ENCODE measurements at places on chromosomes 4 and X.

DNA sequence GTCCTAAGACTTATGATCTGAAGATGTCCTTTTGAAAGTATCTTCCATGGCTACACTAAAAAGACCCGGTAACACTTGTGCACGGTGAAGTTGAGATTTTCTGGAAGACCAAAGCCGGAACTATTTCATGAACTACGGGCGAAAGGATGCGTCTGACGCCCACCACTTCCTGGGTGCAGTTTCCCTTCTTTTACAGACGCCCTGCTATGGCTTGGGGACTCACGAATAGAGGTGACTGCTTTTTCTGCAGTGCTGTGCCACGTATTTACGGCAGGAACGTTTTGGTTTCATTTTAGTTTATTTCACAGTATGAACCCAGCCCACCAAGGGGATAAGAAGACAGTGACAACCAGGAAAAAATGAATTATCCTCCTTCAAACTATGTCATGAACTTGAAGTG, 180.4 kb downstream of the AFAP1 start:
- peak; percentile 32 for DNase-seq

DNA sequence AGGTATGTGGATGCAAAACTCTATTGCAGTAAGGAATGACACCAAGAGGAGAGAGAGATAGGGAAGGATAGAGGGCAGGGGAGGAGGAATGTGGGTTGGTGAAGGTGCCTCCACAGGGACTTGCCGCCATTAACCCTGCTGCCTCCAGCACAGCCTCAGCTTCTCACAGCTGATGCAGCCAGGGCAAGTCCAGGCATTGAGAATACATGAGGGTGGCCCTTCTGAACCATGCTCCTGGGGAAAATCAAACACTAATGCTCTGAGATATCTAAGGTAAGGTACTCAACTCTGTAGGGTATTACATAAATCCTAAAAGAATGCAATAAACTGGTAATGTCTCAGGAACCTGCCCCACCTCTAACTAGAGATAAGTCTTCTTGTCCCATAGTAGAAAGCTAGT, 28.7 kb downstream of the UGT2B7 start:
- no peak for DNase-seq

- no peak for DNase-seq
Measured at GRCh38 chrX:4805502-4805901, 1092.1 kb upstream of the PRKX start.

DNA sequence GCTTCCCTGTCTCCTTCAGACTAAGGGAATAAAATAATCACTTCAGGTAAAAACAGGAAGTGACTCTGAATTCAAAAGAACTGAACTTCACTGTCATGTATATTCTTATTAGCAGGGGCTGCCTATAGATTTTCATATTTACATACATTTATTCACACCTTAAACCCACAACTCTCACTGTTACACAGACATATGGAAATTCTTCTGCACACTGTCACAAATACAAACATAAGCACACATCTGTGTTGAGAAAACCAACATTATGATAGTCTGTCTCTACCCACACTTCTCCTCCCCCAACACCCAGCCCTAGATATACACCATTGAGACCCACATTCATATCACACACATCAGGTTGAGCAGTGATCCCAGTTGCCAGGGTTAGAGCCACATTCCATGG, 5.7 kb upstream of the FGF16 start:
- no peak for DNase-seq

DNA sequence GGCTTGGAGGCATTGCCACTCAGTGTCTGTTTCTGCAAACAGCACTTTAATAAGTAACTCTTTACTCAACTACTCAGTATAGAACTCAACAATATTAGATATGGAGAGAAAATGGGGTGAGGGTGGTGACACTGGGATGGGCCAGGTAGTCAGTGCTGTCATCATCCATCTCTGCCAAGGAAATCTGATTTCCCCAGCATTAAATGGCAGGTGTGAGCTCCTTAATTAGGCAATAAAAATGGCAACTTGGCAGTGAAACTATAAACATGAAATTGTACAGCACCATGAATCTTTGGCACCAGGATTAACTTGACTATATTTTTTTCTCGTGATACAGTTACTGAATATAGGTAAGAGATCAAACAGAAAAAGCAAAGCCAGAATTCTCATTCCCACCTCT, 146.2 kb downstream of the GLRA2 start:
- no peak for DNase-seq
